ENCODE measurements at places on chromosomes 6 and 20. TPM values are rescaled to one million over a fixed set of nuclear protein-coding genes. Genes with fewer than 3 reads are reported as not detected.

- DNase-seq, result no peak
Observed at GRCh38 chr6:64990652-64991304, 716.2 kb downstream of the EYS start.

DNA sequence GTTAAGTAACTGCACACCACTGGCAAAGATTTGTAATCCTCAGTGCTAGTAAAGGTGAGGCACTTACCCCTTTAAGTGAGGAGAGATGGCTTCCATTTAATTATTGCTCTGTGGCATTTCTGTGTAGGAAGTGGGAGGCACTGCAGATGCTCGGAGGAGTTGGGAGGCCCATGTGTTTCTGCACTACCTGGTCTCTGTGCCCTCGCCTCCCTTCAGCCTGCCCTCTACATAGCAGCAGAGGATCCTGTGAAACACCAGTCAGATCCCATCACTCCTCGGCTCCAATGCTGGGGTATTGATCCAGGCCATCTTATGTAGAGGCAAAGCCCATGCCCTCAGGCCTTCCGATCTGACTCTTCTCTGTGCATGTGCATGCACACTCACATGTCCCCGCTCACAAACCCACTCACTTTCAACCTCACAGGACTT is 67.0 kb downstream of the SLX4IP start:
- no peak for DNase-seq

The LY6G6D gene
- not detected for total RNA-seq

The FHL5 gene
- total RNA-seq, result 25.8 TPM

The PRL gene
- total RNA-seq, result not detected

The WDR27 gene
- 80.7 TPM for total RNA-seq

Measured in upper lobe of left lung (tissue), 6 donors.